ENCODE measurements at places on chromosomes 7 and 10.
A peak's percentile ranks its signal among the peaks of the same experiment; 100 is the strongest.

GRCh38 chr10:129438024-129438423 lies 29.0 kb upstream of the MGMT start:
- DNase-seq, result no peak

DNA sequence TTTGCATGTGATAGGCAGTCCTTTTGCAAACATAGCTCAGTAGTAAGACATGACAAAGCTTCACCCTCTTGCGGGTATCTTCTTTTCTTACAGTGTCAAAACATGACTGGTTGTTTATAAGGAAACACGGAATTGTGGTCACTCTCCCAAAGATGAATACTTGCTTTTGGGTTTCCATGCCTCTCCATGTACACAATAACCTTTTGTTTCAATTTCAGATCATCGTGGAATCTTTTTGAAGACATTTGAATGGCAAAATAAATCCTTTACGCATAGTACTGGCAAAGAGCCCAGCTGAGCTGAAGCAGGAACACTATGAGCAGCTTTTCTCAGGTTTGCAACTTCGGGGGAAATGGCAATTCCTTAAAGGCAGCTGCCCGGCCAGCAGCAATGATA lies 156.8 kb upstream of the FRMD4A start:
- DNase-seq, result peak; percentile 11

GRCh38 chr7:42869131-42870020 lies 42.5 kb downstream of the C7orf25 start:
- DNase-seq, result no peak

- DNase-seq, result no peak
These were observed 34.5 kb upstream of the RHOBTB1 start for GRCh38 chr10:60978287-60979115.

GRCh38 chr10:6064119-6064518 lies 2.0 kb upstream of the IL2RA start:
- DNase-seq, result no peak

DNA sequence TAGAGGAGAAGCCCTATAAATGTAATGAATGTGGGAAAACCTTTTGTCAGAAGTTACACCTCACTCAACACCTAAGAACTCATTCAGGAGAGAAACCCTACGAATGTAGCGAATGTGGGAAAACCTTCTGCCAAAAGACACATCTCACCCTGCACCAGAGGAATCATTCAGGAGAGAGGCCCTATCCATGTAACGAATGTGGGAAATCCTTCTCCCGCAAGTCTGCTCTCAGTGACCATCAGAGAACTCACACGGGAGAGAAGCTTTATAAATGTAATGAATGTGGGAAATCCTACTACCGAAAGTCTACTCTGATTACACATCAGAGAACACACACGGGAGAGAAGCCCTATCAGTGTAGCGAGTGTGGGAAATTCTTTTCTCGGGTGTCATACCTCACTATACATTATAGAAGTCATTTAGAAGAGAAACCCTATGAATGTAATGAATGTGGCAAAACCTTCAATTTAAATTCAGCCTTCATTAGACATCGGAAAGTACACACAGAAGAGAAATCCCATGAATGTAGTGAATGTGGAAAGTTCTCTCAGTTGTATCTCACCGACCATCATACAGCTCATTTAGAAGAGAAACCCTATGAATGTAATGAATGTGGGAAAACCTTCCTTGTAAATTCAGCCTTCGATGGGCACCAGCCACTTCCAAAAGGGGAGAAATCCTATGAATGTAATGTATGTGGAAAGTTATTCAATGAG lies 18.9 kb downstream of the RBAK start:
- no peak for DNase-seq

- DNase-seq, result no peak
These were observed 74.2 kb downstream of the NOC3L start for GRCh38 chr10:94288361-94289101.

DNA sequence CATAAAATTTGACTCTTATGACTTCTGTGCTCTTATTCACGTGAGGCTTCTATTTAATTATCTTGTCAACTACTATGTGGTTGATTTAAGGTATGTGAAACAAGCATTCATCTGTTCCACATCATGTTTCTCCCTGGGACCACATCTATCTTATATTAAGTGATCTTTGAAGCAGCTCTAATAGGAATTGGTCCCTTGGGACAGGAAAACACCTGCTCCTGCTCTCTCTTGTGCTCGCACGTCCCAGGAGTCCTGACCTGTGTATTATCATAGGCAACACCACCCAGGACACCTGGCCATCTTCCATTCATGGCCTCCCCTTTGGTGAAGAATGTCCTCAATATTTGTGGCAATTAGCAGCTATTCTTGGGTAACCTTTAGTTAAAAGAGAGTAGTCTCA lies 269.2 kb downstream of the NRG3 start:
- no peak for DNase-seq

DNA sequence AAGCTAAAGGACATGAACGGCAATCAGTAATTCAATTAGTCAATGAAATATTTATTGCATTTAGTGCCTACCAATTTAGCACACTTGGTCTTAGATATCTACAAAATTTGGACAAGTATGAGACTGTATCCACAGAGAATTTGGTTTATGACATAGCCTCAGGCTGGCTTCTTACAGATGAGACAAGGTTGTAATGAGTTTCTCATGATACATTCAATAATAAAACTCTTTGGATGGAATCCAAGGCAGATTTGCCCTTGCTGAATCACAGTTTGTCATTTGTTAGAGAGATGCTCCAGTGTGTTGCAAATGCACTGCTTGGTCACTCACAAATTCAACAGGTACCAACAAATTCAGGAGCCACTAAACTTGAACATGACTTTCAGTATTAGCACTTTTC lies 162.5 kb downstream of the GPR37 start:
- DNase-seq, result no peak

- DNase-seq, result no peak
These were observed 18.6 kb upstream of the GTPBP4 start for GRCh38 chr10:969473-970150.

DNA sequence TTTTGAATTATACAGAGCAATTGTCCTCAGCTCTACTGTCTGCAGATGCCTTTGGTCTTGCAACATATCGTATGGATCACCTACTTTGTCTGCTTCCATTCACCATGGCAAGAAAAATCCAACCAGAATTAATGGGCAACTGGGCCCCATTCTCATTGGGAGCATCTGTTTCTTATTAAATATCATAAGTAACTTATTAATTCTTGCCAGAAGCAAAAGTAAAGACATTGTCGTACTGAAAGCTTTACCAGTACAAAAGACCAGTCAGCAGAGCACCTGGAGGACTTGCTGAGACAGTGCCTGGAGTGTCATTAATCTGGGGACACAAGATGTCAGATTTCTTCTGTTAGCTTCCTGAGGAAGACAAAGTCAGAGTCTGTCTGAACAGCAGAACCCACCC lies 404.5 kb downstream of the INHBA start:
- DNase-seq, result no peak

DNA sequence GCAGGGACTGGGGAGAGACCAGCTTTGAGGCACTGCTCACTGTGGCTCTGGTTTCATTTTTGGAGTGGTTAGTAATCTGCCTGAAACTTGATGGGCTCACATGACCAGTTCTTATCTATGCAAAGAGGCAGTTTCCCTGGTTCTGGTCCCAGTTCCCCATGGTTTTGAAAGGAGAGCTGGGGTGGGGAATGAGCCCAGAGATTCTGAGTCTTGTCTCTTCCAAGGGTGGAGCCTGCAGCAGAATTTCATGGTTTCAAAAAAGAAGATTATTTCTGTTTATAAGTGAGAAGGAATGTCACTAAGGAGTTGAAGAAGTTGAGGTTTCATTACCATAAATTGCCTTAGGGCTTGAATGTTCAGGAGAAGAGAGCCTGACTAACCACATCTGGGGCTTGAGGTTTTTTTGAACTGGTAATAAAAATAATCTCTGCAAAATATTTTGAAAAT lies 190.2 kb upstream of the HABP2 start:
- no peak for DNase-seq

- no peak for DNase-seq
These were observed 106.0 kb upstream of the ZNF32 start for GRCh38 chr10:43754569-43755260.

GRCh38 chr7:147980826-147981813 lies 609.4 kb upstream of the C7orf33 start:
- no peak for DNase-seq

DNA sequence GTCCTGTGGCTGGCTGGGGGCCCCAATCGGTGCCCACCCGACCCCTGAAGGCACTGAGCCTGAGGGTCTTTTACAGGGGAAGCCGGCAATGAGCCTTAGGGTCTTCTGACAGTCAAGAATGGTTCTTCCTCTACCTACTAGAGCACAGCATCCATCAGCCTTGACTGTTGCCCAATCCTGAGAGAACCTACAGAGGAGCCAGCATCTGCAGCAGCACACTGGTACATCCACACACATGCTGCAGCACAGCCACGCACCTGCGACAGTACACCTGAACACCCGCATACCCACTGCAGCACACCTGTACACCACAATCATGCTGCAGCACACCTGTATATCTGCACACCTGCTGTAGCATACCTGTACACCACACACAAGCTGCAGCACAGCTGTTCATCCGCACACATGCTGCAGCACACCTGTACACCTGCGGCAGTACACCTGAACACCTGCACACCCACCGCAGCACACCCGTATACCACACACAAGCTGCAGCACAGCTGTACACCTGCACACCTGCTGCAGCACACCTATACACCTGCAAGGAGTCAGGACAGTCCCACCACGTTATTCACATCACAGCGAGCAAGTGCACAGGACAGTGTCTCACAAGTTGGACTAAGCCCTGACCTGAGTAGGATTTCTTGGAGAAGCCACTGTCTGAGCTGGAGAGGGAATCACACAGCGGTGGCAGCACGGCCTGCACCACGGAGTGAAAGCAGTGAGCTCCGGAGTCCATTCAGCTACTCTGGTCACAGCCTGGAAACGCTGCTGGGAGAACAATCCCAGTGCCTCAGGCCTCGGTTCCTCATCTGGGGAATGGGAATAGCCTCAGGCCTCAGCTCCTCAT lies 56.4 kb downstream of the VIPR2 start:
- DNase-seq, result no peak

GRCh38 chr7:2730846-2731770 lies 43.1 kb downstream of the AMZ1 start:
- no peak for DNase-seq

DNA sequence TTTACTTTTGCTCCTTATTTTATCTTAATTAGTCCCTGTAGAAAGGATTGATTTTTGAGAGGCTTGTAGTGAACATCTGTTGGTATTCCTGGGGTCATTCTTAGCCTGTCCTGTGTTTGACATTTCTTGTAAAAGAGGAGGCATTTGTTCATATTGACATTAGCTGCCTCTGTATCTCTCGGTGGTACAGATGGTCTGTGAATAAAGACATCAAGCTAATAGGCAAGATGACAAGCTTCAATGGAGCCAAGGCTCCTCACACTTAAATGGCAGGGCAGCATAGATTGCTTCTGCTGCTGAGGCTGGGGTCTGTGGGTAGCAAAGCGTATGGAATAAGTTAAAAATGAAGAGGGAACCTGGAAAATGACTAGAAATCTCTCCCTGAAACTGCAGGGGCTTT lies 687.6 kb downstream of the LRMDA start:
- DNase-seq, result no peak

GRCh38 chr10:124211921-124212320 lies 118.5 kb upstream of the CHST15 start:
- no peak for DNase-seq

DNA sequence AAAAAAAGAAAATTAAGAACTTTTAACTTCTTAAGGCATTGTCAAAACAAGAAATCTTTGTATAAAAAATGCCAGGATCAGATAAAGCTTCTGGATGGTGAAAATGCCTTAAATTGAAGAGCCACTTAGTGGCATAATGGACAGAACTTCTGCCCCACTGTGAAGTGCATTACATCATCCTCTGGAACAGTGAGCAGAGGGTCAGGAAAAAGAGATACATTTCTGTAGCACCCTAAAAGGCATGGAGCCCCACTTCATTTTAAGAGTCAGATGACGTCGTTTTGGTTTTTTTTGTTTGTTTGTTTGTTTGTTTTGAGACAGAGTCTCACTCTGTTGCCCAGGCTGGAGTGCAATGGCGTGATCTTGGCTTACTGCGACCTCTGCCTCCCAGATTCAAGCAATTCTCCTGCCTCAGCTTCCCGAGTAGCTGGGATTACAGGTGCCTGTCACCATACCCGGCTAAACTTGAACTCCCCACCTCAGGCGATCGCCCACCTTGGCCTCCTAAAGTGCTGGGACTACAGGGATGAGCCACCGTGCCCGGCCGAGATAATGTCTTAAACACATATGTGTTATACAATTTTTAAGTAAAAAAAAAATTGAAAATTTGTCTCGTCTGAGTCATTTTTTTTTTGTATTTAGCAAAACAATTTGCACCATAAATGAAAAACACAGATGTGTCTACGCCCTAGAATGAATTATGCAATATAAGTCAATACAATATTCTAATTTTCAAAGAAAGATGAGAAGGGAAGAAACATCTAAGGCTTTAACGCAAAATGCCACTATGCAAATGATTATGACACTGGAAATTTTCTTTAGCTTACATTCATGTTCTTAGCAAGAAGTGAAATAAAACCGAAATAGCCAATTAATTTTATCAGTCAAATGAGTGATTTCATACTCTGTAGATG lies 29.2 kb downstream of the SLC13A1 start:
- DNase-seq, result no peak

DNA sequence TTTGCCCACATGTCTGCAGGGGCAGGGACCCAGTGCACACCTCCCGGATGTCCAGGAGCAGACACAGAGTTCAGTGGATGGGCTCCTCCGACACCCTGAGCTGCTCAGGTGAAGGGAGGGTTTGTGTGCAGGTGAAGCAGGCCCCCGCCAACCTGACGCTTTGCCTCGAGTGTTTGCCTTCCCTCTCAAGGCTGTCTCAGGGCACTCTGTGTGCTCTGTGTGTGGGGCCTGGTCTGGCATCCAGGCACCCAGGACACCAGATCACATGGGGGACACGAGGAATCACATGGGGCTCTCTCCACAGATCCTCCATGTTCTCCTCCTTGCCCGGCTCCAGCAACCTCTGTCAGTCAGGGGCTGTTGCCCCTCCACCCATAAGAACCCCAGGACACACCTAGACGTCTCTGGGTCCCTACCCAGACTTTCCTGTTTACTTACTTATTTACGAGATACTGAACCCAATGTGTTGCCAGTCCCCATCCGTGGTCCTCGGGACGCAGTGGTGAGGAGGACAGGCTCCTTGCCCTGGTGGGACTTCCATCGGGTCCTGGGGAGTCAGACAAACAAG lies 99.5 kb downstream of the HTR5A start:
- DNase-seq, result no peak

DNA sequence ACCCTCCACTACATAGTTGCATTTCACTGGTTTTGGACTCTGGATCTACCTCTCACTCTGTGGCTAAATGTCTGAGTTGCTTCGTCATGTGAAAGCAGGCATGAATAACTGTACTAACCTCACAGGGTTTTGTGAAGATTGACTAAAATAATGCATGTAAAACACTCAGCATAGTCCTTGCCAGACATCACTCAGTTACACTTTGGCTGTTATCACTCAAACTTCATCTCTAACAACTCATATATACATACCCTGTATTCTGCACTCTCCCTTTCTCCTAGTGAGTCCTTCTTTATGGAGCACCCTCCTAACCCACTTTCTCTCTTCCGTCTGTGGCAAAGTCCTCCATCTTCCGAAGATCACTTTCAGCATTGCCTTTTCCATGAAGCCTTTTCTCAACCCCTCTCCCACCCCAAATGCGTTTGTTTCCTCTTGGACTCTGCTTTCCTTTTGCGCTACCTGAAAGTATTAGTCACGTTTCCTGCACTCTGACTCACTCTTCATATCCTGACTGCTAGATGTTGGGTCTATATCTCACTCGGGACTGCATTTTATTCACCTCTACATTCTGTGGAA lies 72.6 kb downstream of the OSBPL3 start:
- no peak for DNase-seq

All from NCI-H2081 (cell line).